ENCODE measurements at places on chromosomes 13 and 19.
A peak's percentile ranks its signal among the peaks of the same experiment; 100 is the strongest.

DNA sequence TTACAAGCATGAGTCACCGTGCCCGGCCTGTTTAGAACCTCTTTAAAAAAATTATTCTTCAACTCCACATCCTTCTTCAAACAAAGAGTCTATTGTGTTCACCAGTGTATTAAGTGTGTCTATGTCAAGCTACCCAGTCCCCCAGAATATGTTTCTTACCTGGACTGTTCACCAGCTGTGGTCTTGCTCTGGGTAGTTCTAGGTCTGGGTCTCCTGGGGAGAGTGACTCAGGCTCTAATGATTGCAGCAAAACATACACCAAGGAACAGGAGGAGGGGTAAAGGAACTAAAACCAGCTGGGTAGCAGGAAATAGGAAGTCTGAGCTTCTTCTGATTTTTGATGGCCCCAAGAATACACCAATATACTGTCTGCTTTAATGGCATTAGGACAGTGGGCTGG is at the start of gene FPR1:
Gene FPR1, minus strand, starts transcription at position 224 of the 400 bp plus-strand sequence. CDS start 4,884 bp downstream, outside the sequence.
- no peak for DNase-seq

GRCh38 chr13:111261326-111261725 is 59.1 kb upstream of the TEX29 start:
- no peak for DNase-seq

DNA sequence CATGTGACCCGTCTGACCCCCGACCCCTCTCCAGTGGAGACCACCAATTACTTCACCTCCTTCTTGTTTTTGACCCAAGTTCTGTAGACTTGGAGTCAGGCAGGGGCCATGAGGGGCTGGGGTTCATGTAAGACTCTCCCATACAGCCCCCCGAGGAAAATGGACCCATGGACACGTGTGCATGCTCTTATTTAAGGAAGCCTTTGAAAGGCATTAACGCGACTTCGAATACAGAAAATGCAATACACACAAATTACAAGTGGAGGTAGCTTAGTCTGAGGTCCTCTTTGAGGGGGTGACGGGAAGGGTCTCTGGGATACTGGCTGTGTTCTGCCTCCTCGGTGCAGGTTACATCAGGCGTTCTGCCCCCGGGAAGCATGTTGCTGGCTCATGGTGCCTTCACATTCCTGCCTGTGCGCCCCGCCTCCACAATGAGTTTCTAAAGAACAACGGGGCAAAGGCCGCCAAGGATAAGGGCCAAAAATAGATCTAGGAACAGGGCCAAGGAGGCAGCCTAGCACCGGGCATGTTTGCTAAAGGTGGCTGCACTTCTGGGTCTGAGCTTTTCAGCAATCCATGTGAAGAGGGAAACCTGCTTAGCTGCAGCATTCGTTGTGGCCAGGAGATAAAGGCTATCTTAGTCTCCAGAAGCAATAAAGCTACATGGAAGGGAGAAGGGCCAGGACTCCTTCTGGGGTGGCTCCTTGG is 54.5 kb downstream of the RAB20 start:
- no peak for DNase-seq

DNA sequence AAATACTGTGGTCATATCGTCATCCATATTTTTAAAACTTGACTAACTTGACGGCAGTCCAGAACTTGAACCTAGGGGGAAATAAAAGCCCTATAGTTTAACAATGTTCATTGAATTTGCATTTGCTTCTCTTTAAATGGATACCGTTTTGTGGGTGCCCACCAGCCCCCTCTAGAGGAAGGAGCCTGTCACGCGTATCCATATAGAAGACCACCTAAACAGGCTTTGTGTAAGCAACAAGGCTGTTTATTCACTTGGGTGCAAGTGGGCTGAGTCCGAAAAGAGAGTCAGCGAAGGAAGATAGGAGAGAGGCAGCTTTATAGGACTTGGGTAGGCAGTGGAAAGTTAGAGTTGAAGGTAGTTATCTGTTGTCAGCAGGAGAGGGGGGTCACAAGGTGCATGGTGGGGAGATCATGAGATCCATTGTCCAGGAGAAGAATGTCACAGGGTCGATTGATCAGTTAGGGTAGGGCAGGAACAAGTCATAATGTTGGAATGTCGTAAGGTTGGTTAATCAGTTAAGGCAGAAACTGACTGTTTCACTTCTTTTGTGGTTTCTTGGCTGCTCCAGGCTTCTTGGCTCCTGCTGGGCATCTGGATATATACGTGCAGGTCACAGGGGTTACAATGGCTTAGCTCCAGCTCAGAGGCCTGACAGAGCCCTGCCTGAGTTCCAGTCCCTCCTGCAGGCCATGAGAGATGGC is 42.5 kb upstream of the ANKRD10 start:
- DNase-seq: no peak

GRCh38 chr13:113337556-113337955 is 26.4 kb downstream of the GRTP1 start:
- DNase-seq: no peak

DNA sequence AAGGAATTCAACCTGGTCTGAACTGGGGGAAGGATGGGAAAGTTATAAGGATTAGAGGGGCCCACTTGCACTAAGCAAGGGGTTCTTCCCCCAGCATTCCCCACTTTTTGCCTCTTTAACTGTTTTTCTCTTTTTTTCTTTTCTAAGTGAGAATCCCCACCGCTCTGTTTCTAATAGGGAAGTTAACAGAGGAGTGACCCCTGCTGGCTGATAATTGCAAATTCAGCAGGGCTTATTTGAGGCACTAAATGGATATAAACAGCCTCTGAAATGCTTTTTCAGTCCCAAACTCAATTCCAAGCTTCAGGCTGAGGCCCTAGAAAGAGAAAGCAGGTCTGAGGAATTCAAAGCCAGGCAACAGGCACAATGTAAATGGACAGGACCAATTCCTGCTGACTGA is 38.2 kb upstream of the CEACAM21 start:
- no peak for DNase-seq

- no peak for DNase-seq
Observed at GRCh38 chr19:32543115-32543900, 37.7 kb upstream of the PDCD5 start.

DNA sequence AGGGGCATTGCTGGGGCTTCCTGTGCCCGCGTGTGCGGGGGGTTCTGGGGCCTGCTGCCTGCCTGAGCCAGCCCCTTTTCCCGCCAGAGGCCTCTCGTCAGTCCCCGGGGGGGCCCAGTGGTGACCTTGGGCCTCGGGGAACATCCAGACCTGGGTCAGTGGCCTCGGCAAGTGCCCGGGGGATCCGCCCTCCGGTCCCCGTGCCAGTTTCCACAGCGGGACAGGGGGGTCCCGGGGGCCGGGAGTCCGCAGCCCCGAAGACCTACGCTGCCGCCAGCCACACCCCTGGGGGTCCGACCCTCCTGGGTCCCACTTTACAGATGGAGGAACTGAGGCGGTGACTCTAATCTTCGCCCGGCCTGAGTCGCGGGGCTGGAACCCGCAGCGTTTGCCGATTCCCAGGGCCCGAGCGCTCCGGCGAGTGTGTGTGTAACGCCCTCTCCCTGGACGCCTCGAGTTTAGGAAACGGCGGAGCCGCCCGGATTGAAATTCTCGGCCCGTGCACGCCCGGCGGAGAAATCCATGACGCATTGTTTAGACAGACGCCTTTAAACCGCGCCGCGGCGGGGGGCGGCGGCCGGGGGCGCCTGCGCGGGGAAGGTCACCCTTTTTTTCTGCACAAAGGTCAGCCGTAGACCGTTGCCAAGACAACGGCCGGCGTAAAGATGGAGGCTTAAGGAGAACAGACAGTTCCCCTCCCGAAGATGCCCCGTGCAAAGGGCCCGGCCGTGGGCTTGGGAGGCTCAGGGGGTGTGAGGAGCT is 39.3 kb downstream of the EFNA2 start:
- DNase-seq: no peak

- DNase-seq: no peak
Observed at GRCh38 chr19:12784871-12785430, 6.3 kb upstream of the JUNB start.

GRCh38 chr19:813219-814151 is 8.3 kb downstream of the PLPPR3 start:
- DNase-seq: no peak

DNA sequence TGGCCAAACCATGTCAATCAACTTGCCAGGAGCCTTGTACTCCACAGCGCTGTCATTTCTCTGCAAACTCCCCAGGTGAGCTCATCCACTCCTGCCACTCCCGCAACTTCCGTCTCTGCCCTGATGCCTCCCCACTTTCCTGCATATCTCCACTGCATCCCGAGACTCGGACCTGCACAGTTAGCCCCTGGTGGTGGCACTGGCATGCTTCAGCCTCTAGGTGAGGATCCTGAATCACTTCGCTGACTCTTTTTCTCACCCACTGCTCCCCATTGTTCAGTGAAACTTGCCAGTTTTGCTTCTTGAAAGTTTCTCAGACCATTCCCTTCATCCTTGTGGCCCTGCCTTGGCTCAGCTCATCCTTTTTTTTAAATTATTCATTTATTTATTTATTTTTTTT is 3.4 kb upstream of the CTU1 start:
- DNase-seq: no peak

GRCh38 chr13:26325876-26326275 is 71.9 kb downstream of the CDK8 start:
- no peak for DNase-seq

GRCh38 chr13:76239031-76239680 is 603.0 kb downstream of the LMO7 start:
- DNase-seq: no peak

- peak; percentile 15 for DNase-seq
Observed at GRCh38 chr19:29277102-29277501, 64.2 kb upstream of the UQCRFS1 start.

DNA sequence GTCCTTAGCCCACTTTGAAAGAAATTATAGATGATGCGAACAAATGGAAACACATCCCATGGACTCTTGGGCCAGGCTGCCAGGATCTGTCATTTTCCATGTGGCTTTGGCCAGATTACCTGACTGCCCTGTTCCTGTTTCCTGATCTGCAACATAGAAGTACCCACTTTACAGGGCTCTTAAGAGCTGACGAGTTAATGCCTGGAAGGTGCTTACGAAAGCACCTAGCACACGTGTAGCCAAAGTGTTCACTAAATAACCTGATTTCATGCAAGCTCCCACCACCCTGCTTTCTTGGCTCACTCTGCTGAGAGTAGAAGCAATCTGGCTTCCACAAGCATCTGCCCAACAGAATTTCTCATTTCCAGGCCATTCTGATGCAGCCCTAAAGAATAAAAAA is 575.2 kb downstream of the MYO16 start:
- no peak for DNase-seq

DNA sequence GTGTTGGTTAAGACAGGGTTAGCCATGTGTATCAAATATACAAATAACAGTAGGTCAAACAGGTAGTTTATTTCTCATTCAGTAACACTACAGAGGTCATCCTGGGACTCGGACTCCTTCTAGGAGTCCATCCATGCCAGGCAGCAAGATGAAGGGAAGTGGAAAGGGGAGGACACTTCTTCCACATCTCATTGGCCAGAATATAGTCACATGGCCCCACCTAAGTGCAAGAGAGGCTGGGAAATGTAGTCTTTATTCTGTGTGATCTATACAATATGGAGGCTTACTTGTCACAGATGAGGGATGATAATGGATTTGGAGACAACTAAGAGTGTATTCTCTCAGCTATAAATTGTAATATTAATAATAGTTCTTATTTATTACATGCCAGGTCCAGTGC is 31.1 kb downstream of the RDH8 start:
- no peak for DNase-seq

DNA sequence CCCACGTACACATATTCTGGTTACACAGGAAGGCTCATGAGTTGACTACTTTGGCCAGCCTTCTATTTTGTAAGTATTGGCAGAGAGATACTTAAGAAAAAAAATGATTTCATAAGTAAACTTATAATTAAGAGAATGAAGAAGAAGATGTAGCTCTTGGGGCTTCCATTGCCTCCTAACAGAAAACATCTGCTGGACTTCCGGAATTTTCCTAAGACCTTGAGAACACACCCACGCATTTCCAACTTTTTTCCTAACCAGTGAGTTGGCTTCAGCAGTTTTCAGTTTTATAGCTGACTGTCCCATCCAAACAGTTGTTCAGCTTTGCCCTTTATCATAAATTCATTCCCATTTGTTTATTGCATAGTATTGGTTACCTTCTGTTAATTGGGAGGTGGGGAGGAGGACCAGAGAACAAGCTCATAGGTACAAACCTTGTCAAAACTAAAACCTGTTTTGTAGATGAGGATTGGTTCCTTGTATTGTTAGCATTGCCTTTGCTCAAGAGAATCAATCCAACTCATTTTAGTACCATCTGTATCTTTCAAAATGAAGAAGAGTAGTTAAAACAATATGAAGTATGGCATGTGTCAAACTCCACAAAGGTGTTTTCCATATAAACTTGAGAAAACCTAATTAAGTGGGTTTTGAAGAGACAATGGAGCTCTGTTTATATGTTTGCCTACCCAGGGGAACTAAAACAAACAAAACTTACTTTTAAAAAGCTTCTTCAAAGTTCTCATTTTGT is 93.9 kb downstream of the COL4A2 start:
- DNase-seq: no peak

- DNase-seq: no peak
Observed at GRCh38 chr13:36736119-36736726, 62.4 kb downstream of the SERTM1 start.

- DNase-seq: no peak
Observed at GRCh38 chr19:29668746-29669609, 3.7 kb downstream of the PLEKHF1 start.

DNA sequence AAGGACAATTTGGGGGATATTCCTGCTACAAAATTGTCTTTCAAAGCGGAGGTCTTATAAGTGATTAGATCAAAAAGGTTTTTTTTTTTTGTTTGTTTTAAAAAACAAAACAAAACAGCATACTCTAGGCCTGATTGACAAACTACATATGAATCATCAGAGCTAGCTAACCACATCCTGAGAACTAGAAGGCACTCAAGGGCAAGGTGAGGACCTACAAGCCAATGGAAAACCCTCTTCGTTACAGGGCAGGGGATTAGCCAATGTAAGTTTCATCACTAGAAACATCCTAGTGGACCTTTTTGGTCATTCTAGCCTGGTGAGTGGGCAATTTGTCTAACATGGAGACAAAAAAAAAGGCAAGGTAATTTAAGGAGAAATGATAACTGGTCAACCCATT is 428.6 kb downstream of the RFC3 start:
- DNase-seq: no peak

- DNase-seq: no peak
Observed at GRCh38 chr19:37218592-37218935, 550 bp downstream of the ZNF383 start.

GRCh38 chr13:97205982-97206381 is 16.2 kb upstream of the MBNL2 start:
- no peak for DNase-seq

DNA sequence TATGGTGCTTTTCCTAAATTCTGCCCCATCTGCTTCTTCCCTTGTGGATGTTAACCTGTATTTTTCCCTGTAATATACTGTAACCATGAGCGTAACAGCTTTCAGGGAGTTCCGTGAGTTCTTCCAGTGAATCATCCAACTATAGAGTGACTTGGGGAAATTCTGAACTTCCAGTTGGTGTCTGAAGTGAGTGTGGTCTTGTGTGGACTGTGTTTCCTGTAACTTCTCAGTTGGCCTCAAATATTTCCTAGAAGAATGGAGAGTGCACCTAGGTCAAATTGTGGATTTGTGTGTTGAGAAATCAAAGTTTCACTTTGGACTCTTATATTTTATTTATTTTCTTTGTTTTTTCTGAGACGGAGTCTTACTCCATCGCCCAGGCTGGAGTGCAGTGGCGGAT is 11.0 kb upstream of the ZNF766 start:
- DNase-seq: no peak

GRCh38 chr19:35436477-35437405 is 11.3 kb upstream of the FFAR2 start:
- no peak for DNase-seq

Data from stimulated activated CD8-positive, alpha-beta memory T cell treated with anti-CD3 and anti-CD28 coated beads, Interleukin-7, amount 100 ng/mL, for 1 hour (primary cell).